ENCODE measurements at places on chromosomes 3 and 15. TPM values are rescaled to one million over a fixed set of nuclear protein-coding genes. Genes with fewer than 3 reads are reported as not detected.
A peak's percentile ranks its signal among the peaks of the same experiment; 100 is the strongest.

The CCR1 gene
- 0.35 TPM for total RNA-seq

The CELSR3 gene
- 3.1 TPM for total RNA-seq

The VILL gene
- total RNA-seq: not detected

The XIRP1 gene
- total RNA-seq: not detected

The UNC13C gene
- not detected for total RNA-seq

- DNase-seq: no peak
Observed at GRCh38 chr3:16916840-16917239, 32.1 kb downstream of the PLCL2 start.

DNA sequence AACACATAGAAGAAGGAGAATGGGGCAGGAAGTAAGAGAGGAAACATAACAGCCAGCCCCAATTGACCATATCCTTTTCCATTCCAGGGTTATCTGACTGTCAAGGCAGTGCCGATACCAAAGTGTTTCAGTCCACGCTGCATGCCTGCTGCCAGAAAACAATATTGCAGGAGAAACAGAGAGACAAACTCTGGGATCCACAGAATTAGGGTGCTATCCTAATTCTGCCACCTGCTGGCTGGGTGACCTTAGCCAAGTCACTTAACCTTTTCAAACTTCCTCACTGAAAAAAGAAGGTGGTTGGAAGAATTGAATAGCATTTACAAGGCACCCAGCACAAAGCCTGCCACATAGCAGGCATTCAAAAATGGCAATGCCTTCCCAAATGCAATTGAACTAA is 32.0 kb downstream of the GLB1 start:
- DNase-seq: no peak

- no peak for DNase-seq
Observed at GRCh38 chr3:105529456-105529855, 162.7 kb downstream of the ALCAM start.

DNA sequence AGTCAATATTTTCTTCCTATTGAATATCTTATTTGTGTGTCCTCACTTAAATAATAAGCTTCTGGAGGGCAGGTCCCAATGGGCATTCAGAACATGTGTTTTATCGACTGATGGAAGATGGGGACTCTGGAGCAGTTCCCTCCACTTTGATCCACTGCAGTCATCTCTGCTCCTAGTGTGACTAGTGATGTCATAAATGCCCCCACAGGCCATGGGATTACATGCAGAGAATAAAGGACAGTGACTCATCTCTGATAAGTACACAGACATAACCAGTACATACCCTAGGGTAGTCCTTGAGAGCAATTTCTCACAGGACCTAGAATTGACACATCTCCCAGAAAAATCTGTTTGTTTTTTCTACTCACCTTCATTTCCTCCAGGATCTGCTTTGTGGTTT is 49.4 kb upstream of the FMN1 start:
- peak; percentile 41 for DNase-seq

DNA sequence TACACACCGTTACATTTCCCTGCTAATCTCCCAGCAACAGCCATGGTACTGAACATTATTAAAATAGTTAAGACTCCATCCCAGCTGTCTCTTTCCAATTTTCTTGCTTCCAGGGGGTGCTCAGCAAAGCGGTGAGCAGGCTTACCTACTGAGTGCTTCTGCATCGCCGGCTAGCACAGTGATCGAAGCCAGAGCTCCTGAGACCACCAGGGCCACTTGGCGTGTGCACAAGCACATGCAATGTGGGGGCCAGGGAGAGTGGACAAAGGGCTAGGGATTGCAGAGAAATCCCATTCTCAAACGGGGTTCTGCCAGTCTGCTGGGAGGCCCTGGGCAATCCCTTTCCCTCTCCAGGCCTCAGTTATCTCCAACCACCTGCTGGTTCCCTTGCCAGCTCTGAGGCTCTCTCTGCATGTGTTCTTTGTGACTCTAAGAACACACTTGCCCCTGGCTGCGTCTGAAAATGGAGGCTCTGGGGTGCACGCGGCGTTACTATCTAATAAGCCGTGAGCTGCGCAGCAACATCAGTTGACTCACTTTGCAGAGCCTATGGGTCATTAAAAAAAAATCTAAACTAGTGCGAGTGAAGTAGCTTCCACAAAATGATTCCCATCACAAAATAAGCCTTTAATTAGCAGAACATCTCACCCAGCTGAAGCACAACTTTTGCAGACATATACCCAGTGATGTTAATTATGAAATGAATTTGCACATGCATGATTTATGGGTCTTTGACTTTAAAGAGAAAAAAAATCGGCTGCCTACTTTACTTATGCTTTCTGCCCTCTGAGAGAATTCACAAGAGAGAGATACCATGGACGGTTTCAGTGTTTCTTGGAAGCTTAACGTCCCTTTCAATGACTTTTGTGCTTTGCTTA is 271.5 kb downstream of the TLE3 start:
- DNase-seq: no peak

- no peak for DNase-seq
Observed at GRCh38 chr3:39592311-39593050, 125.0 kb downstream of the MOBP start.

- DNase-seq: no peak
Observed at GRCh38 chr15:46526726-46527110, 891.9 kb downstream of the SQOR start.

- no peak for DNase-seq
Observed at GRCh38 chr15:74376825-74377581, 9.6 kb upstream of the CYP11A1 start.

DNA sequence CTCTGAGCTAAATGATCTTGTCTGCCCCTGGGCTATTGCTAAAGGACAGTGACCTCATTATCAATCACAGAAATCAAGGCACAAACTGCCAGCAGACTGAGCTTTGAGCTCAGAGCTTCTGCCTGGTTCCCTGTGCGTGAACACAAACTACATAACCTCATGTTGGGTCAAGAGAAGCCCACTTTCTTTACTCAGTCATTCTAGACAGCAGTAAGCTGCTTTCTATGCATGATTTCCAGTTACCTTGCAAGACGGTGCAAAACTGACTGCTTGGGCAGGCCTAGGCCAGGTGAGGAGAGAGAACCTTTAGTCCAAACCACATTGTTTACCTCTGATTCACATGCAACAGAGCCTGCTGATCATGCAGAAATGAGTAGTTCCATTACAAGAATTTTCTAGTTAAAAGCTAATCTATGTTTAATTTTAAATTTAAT is 75.1 kb downstream of the ARRDC4 start:
- no peak for DNase-seq

GRCh38 chr3:901953-902778 is 190.7 kb upstream of the CNTN6 start:
- no peak for DNase-seq

DNA sequence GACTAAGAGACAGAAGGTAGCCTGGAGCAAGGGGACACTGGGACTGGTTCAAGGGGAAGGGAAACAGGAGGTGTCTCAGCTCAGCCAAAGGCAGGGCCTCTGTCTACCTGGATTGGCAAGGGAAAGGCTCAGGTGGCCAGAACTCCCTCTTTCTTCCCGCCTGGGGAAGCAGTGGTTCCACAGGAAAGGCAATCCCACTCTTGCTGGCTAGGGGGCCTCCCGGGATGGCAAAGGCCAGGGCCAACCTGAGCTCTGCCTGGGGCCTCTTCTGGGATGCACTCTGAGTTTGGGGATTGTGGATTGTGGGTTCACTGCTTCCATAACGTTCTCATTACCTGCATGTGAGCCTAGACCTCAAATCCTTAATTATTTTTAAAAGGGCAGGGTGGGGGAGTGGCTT is 13.0 kb upstream of the PARP6 start:
- no peak for DNase-seq

DNA sequence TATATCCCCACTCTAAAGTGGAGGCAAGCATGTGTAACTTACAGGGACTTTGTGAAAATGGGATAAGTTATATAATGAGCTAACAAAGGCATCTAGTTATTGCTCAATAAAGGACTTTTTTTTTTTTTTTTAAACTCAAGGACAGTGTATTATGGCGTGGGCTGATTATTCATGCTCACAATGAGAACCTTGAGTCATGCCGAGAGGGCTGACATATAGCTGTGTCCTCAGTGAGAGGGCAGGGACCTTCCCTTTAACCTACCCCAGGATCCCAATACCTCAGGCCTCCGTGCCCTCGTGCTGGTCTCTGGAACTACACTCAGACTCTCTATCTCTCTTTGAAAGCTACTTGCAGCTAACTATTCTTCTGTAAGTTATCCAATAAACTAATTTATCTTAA is 319.9 kb upstream of the ICE2 start:
- DNase-seq: no peak

- DNase-seq: peak; percentile 90
Observed at GRCh38 chr15:92899948-92900730, at the start of gene CHD2. Gene CHD2, plus strand, starts transcription at chr15:92900324. Its CDS starts 914 bp downstream, at chr15:92901238.

All from H4 (cell line).